ENCODE measurements at places on chromosomes 3 and 15.

GRCh38 chr3:43017004-43017403 lies 37.9 kb downstream of the GASK1A start:
- DNase-seq = no peak

GRCh38 chr3:63976872-63977200 lies 46.5 kb downstream of the PSMD6 start:
- DNase-seq = no peak

DNA sequence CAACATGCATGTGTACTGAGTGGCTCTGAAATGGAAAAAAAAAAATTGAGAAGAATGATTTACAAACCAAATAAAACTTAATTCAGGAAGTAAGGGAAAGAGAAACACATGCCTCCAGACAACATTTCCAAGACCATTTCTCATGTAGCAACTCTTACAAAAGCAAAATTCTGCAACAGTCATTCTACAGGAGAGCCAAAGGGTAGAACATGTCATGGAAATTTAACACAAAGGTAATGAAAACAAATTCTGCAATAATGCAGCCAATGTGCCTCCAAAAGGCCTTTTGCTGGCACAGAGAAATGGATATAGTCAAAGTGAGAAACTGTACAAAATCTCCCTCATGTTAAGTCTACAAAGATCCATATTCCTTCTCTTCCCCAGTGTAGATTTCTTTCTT lies 4.0 kb downstream of the PEX11A start:
- no peak for DNase-seq

- DNase-seq = no peak
Measured at GRCh38 chr3:171828902-171829770, 14.0 kb upstream of the TMEM212 start.

DNA sequence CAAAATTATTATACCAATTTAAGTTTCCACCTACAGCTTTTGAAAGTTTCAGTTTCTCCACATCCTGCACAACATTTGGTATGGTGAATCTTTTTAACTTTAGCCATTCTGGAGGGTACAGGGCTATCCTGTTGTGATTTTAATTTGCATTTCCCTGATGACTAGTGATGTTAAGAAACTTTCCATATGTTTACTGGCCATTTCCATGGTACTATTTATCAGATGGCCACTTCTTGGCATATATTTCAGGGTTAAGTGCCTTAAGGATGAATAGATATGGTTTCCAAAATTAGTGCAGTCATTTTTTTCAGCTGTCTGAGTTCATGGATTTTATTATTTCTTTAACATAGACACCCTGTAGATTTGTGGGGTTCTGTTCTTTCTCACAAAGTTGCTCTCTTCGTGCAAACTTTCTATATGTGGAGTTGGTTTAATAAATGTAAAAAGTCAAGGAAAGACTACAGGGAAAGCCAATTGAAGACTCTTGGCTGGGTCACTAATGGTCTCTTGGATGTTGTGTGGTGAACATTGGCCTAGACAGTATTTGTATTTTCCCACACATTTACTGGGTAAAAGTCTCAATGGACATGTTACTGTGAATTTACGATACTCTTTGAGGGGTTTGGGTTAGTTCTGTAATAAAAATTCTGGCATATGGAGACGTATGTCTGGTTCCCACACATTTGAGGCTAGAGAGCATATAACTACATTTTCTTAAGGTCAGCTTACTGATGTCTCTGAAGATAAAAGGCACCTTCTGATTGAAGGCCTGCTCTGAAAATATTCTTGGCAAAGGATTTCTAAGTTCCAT lies 147.5 kb upstream of the PDZRN3 start:
- no peak for DNase-seq
